Epithelial cell of prostate (primary cell): ENCODE measurements at places on chromosomes 11 and 22.
A peak's percentile ranks its signal among the peaks of the same experiment; 100 is the strongest.

DNA sequence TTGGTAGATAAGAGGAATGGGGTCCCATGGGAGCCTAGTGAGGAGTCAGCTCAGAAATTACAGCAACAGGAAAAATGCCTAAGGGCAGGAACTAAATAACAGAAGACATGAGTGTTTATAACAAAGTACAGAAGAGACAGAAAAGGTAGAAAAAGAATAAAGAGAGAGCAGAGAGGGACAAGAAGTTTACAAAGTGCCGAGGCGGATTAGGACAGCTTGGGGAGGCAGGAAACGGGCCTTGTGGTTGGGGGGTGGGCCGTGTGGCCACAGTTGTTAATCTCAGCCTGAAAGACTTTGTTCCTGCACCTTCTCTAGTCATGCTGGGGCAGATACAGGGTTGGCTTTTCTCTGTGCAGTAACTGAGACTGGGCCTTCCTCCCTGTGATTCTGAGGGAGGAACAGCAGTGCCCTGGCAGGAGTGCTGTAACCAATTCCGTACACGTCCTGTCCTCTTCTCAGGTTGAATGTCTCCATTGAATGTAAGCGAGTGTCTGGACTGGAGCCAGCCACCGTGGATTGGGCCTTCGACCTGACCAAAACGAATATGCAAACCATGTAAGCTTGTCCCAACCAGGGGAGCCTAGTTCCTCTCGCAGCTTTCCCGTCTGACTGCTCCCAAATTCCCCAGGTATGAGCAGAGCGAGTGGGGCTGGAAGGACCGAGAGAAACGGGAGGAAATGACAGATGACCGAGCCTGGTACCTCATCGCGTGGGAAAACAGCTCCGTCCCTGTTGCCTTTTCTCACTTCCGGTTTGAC lies 13.2 kb downstream of the NAA40 start:
- no peak for DNase-seq

DNA sequence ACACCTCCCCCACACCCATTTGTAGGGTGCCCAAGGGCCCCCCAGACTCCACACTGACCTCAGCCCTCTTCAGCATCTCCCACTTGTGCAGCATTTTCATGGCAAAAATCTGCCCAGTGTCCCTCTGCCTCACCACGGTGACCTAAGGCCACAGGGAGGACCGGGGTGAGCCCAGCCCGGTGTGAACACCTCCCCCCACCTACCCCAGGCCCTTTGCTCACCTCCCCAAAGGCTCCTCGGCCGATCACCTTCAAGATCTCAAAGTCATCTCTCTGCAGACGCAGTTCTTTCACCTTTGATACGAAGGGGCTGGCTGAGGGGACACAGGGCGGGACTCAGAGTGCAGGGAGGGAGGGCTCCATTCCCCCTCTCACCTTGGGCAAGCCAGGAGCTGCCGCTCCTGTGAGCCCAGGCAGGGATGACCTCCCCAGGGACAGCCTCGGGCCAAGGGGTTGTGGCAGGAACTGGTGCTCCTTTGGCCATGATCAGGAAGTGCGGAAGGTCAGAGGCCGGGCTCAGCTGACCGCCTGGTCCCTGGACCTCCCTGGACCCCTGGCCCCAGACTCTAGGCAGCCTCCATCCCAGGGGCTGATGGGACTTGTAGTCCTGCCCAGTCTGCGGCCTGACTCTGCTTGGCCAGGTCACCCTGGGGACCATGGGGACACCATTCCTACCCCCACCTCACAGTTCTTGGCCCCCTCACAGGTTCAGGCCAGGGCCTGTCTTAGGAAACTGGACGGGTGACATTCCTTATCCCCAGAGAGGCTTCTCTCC lies 2.7 kb downstream of the CDC42BPG start:
- DNase-seq, result no peak

GRCh38 chr11:31243706-31244105 lies 125.8 kb downstream of the DCDC1 start:
- no peak for DNase-seq

GRCh38 chr11:32028201-32028600 lies 62.7 kb upstream of the RCN1 start:
- DNase-seq, result no peak

DNA sequence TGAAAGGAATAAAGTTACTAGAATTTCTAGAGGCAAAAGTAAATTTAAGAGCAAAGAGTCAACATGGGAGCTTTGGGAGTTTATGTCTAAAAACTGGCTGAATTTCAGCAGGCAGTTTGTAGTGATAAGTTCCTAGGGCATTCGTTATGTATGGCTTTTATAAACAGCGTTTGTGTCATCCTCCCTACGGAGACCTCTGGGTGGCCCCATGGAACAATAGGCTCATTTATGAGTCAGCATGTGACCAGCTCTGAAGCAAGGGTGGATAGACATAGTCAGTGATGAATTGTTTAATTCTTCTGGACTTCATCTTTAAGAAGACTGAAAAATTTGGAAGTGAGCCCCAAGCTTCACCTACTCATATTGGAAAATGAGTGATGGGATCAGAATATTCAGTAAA lies 37.1 kb downstream of the SVIP start:
- DNase-seq, result peak; percentile 58

GRCh38 chr11:20459865-20460264 lies 72.3 kb downstream of the PRMT3 start:
- DNase-seq, result no peak

GRCh38 chr22:35523167-35523947 lies 17.3 kb upstream of the RASD2 start:
- no peak for DNase-seq

DNA sequence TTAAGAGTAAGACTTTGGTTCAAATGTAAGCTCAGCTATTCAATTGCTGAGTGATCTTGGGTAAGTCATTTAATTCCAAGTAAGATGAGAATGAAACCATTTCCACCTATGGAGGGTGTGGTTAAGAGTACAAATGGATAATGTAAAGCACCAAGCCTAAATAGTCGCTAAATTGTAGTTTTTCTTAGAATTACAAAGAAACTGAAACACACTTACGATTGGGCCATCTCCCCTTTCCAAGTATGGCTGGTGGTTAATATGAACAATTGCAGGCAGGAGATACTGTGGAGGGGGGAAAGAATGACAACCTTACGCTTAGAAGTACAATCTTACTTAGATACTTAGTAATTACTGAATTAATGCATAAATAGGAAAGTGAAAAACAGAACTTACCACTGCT lies 8.2 kb downstream of the DDX17 start:
- no peak for DNase-seq

DNA sequence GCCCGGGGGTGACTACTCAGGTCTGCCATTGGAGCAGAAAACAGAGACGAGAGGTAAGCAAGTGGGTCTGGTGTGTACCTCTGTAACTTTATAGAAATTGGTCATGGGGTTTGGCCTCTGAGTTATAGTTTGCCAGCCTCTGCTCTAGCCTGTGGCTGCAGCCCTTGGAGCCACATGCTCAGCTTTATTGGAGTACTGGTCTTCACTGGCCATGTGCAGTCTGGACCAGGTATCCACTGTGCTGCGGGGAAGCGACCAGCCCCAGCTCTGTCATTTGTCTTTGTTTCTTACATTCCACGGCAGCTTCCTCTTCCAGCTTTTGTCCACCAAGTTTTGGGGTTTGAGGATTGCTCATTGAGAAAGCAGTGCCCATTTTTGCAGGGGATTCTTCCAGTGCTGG lies 453.4 kb downstream of the TBC1D22A start:
- DNase-seq, result no peak

DNA sequence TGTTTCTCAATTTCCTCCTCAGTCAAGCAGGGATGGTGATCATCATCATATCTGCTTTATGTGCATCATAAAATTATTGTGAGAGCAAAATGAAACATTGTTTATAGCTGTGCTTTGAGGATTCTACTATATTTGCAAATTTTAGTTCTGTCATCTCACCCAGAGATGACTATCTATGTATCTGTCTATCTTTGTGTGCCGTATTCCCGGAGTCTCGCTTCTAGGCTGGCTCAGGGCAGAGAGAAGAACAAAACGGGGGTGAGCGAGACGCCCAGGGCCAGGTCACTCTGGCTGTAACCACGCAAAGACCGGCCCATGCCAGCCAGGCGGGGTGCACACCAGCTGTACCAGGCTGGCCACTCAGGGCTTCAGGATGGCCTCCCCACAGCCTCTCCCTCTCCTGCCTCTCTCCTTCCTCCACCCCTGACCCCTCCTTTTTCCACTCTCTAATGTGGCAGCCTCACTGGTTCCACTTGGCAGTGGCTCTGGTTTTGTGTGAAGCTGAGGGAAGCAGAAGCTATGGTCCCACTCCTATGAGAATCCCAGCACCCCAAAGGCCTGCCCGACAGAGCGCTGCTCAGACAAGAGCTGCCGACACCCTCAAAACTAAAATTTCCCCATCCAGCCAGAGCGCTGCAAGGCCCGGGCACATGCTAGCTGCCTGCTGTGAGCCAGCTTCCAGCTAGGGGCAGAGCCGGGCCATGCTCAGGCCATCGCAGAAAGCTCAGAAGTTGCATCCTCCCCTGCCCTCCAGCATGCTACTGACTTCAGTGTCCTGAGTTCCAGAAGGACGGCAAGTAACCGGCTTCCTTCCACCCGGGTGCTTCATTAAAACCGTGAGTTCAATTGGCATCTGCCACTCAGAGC lies 139.5 kb upstream of the TBCEL start:
- no peak for DNase-seq

GRCh38 chr11:94077552-94078293 lies 50.9 kb upstream of the PANX1 start:
- no peak for DNase-seq

DNA sequence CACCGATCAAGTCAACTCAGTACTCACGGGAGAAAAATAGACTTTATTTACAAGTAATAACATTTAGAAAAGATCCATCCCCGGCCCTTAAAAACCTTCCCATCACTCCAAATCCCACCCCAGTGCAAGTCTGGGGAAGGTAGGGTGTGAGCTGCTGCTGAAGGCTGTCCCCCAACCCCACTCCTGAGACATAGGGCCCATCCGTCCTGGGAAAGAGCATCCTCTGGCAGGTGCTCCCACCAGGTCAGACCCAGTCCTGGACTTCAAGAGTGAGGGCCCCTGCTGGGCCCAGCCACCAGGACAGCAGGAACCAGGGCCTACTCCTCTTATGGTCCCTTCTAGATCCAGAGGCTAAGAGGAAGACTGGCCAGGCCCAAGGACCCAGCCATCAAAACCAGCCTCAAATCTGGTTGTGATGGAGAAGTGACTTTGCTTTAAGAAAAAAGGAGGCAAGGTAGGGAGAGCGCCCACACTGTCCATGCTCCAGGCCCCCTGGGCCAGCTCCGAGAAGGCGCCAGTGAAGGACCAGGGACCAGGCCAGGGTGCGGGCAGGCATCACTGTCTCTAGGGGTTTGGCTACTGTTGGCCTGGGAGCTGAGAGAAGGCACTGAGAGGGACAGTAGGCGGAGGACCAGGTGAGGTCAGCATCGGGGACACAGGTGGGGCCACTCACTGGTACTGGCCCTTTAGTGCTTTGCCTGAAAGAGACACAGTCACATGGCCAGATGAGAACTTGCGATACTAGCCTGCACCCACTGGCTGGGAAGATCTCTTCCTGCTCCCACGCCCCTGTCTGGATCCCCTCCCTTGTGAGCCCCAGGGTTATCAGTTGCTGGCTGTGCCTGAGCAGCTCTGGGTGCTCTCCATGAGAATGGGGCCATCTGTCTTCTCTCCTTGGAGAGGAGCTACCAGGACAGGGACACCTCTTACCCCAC lies 4.4 kb downstream of the IL18BP start:
- DNase-seq, result no peak

- no peak for DNase-seq
Observed at GRCh38 chr22:45425101-45425500, 11.6 kb downstream of the RIBC2 start.

DNA sequence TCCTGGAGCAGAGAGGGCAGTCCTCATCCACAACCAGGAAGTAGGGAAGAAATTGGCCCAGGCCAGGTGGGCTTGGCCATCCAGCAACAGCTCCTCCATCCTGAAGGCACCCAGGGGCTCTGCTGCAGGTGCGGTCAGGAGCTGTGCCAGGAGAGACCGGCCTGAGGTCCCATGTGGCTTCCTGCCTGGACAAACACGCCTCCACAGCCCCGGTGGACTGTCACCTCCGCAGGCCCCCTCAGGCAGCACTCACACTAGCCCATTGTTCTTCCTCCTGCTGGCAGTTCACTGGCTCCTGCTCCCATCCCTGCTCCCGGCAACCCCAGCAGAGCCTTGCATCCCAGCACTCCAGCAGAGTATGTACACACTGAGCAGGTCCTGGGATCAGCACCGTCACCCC lies 16.0 kb upstream of the POU2AF1 start:
- no peak for DNase-seq

GRCh38 chr11:122656631-122657101 lies 1.1 kb downstream of the UBASH3B start:
- DNase-seq, result no peak

- DNase-seq, result no peak
Observed at GRCh38 chr11:15179167-15179566, 64.4 kb downstream of the INSC start.

GRCh38 chr22:47277531-47277930 lies 515.1 kb downstream of the TBC1D22A start:
- no peak for DNase-seq

- DNase-seq, result no peak
Observed at GRCh38 chr11:76604626-76605241, 65.8 kb downstream of the LRRC32 start.

- DNase-seq, result no peak
Observed at GRCh38 chr11:85596886-85597285, 30.3 kb downstream of the DLG2 start.

GRCh38 chr11:133029107-133029506 lies 503.2 kb downstream of the OPCML start:
- no peak for DNase-seq

GRCh38 chr11:44749189-44749588 lies 22.4 kb downstream of the TSPAN18 start:
- no peak for DNase-seq

GRCh38 chr11:99988471-99988837 lies 698.6 kb upstream of the ARHGAP42 start:
- DNase-seq, result no peak

DNA sequence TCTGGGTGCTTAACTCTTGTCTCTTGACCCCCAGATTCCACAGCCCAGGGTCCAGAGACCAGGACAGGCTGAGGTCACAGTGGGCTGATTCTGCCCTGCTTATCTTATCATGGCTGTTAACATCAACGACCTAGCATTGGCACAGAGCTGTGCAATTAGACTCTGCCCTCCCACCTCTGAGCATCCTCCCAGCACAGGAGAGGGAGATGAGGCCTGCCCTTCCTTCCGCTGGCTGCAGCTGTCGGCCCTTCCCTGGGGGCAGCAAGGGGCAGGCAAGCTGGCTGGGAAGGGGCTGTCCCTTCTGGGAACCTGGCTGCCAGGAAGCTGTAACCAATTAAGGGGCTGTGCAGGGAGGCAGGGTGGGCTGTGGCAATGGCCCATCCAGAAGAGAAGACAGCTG lies 22.5 kb downstream of the LRRC10B start:
- no peak for DNase-seq

GRCh38 chr22:44701187-44701790 lies 715 bp upstream of the PRR5 start:
- no peak for DNase-seq

GRCh38 chr11:124961972-124962609 lies 8.1 kb downstream of the CCDC15 start:
- peak; percentile 26 for DNase-seq
